ENCODE measurements at places on chromosomes 1 and 21.

DNA sequence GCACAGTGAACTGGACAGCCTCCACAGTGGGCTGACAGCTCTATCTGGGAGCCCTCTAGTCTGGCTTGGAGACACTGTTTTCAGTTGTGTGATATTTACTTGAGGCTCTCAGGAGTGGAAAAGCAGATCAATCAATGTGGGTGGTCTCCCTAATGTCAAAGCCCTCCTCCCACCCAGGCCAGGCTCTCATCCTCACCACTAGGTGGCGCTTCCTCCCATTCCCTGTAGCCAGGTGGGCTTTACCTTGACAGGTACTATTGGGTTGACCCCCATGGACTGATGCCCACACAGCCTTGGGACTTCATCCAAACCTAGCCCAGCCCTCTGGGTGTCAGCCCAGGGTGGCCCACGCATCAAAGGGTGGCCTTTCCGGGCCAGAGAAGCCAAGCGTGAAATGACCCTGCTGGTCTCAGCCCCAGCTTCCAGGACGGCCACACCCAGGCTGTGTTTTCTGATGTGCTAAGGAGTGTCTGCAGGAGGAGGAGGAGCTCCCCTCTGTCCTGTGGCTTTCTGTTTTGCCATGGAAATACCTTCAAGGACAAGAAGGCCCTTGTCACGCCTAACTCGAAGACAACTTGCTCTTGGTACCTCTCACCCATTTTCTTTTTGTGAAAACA lies 54.0 kb downstream of the CLIC6 start:
- DNase-seq: no peak

DNA sequence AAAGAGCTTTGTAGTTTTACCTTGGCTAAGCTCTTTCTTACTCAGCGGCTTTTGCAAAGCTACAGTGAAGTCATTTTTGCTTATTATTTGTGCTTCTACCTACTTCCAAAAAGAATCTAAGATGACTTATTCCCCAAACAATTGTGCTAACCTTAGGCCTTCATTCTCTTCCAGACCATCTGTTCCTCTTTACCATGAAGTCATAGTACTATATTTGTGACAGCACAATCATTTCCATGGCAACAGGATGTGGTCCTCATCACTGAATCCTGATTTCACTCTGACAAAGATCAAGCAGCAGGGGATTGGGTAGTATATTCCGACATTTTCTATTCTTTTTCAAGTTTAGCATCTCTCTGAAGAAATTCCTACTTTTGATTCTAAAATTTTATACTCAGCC lies 24.8 kb upstream of the NMNAT2 start:
- DNase-seq: no peak

DNA sequence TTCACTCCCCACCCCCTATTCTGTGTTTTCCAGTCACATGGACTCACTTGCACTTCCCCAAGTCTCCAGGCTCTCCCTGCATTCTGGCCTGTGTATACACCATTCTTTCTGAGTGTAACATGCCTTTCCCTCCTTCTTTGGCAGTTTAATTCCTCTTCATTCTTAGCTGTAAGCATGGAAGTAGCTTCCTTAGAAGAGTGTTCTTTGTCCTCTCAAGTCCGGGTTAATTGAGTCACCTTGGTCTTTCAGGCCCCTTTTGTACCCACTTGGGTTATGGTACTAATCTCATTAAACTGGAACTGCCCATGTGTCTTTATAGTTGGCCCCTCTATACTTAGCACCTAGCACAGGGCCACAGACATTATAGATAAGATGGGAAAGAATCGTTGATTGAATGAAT lies 525.3 kb upstream of the ADGRL4 start:
- no peak for DNase-seq

- DNase-seq: no peak
These were observed 88.5 kb downstream of the RUNX3 start for GRCh38 chr1:24841593-24841992.

DNA sequence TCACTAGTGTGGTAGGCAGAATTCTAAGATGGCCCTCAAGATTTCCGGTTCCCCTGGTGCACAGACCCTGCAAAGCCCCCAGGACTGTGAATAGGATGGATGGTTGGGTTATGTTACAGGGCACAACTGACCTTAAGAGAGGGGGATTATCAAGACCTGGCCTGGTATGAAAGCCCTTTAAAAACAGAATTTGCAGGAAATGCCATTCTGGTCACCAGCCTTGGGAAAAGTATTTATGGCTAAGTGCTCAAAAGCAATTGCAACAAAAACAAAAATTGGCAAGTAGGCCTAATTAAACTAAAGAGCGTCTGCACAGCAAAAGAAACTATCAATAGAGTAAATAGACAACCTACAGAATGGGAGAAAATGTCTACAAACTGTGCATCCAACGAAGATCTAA lies 144.7 kb upstream of the EDN2 start:
- no peak for DNase-seq

DNA sequence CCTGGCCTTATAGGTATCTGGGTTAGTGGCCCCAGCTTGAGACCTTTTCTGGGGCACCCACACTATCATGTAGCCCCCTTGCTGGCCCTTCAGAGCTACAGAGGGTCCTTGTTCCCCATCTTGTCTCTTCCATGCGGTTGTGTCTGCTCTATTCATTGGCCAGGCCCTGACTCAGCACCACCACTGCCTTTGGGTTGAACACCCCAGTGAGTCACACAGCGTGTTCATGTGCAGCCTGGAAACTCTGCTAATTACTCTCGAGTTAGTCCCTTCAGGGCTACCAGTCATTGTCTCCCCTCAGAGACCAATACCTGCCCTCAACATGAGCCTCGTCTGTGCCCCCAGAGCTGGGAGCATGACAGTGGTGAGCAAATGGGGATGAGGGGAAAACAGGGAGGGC lies 28.2 kb upstream of the IKBKE start:
- DNase-seq: no peak

- DNase-seq: no peak
These were observed 153.4 kb downstream of the PBX1 start for GRCh38 chr1:164712131-164713036.

GRCh38 chr1:12496154-12496961 lies 121.7 kb downstream of the DHRS3 start:
- DNase-seq: no peak

GRCh38 chr1:50651476-50652263 lies 228.4 kb upstream of the DMRTA2 start:
- no peak for DNase-seq

GRCh38 chr1:176866011-176866714 lies 298.3 kb downstream of the ASTN1 start:
- no peak for DNase-seq

GRCh38 chr1:207754974-207755700 lies 3.3 kb downstream of the CD46 start:
- DNase-seq: peak; percentile 9

GRCh38 chr1:115829023-115829674 lies 11.8 kb downstream of the NHLH2 start:
- DNase-seq: peak; percentile 95
